IPS DF 6.9 (cell line): ENCODE measurements at places on chromosomes 4 and X.

DNA sequence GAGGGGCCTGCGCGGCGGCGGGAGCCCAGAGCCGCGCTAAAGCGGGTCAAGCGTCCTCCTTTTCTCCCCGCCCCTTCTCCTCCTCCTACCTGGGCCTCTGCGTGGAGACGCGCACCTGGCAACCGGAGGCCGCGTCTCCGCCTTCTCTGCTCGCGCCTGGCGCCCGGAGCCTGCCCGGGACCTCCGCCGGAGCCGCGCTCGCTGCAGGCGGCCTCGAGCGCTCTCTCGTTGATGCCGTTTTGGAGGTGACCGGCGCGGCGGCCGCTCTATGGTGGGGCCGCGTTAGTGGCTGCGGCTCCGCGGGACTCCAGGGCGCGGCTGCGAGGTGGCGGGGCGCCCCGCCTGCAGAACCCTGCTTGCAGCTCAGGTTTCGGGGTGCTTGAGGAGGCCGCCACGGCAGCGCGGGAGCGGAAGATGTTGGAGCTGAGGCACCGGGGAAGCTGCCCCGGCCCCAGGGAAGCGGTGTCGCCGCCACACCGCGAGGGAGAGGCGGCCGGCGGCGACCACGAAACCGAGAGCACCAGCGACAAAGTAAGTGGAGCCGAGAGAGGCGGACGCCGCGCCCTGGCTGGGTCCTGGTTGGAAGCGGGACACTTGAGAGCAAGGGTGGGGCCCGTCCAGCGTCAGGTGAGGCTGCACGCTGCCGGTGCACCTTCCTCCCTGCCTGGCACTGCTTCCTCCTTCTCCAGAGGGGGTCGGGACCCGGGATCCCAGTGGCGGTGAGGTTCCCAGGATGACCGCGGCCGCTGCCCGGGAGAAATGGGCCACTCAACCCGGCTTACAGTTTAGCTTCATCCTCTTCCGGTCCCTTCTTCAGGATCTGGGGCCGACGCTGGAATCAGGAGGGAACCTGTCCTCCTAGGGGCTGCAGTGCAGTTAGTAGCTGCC lies at the start of gene CDS1:
TSS of gene CDS1 (plus strand) at position 140 of the 888 bp plus-strand sequence. CDS start at position 415, 275 bp downstream.
- H3K27ac ChIP-seq = no peak within 1 kb of the TSS
- no peak for DNase-seq
- no peaks in the 10 kb centered on the region for H3K36me3 ChIP-seq

DNA sequence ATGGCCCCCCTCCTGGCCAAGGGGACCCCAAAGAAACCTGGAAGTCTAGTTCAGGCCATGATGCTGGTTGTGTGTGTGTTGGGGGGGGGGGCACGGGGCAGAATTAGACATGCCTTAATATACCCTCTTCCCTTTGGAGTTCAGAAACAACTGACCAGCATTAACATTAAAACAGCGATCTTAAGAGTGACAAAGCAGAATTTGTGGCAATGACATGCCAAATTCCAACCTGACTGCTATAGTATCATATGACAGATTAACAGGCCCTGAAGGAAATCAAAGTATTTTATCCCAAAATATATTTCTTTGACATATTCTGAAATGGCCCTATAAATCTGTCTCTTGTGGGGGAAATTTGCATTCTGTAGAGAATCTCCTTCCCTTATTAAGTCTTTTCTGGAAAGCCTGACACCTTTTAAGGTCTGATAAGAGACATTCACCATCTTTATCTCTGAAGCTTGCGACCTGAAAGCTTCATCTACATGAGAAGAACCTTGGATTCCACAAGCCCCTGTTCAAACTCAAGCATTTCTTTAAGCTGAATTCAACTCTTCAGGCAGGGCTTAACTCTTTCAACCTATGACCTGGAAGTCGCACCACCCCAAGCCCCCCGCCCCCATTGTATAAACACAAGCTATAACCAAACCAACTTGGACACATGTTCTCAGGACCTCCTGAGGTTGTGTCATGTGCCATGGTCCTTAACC lies 40.2 kb downstream of the ABCB7 start:
- H3K36me3 ChIP-seq = no peaks in the 10 kb centered on the region
- no peaks in the 10 kb centered on the region for H3K27me3 ChIP-seq
- no peak for DNase-seq
- H3K4me1 ChIP-seq = peaks cover 2% of the 10 kb centered on the region

DNA sequence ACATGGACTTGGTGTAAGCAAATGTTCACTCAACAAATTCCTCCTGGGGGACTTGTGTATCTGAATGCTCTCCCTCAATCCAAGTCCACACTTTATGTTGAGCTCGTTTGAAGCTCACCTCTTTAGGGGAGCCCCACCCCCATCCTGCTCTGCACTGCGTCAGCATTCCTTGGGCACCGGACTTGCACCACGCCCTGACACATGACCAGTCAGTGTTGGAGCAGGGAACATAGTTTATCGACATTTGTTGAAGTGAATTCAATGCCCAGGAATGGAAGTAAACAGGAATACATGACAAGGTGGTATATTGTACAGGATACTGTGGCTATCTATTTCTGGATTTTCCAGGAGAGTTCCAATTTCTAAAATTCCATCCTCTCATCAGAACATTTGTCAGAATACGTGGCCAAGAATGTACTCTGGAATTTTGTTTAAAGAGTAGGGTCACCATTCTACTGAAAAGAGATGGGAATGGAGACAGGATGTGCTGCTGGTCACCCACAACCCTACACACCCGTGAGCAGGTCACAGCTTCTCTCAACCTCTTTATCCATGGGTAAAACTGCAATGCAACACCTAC lies 60.0 kb upstream of the LNX1 start:
- H3K27me3 ChIP-seq = no peaks in the 10 kb centered on the region
- H3K36me3 ChIP-seq = no peaks in the 10 kb centered on the region
- DNase-seq = no peak
- no peaks in the 10 kb centered on the region for H3K4me1 ChIP-seq
- H3K4me3 ChIP-seq = no peak overlapping the region
- no peak overlapping the region for H3K27ac ChIP-seq

- H3K27me3 ChIP-seq = no peaks in the 10 kb centered on the region
- DNase-seq = no peak
Observed at GRCh38 chr4:102180046-102180445, 165.2 kb downstream of the SLC39A8 start.

- H3K27me3 ChIP-seq = no peaks in the 10 kb centered on the region
- no peaks in the 10 kb centered on the region for H3K4me1 ChIP-seq
- H3K27ac ChIP-seq = no peak overlapping the region
- H3K36me3 ChIP-seq = no peaks in the 10 kb centered on the region
- H3K4me3 ChIP-seq = no peak overlapping the region
Observed at GRCh38 chr4:180084561-180084960, 2158.6 kb upstream of the TENM3 start.

DNA sequence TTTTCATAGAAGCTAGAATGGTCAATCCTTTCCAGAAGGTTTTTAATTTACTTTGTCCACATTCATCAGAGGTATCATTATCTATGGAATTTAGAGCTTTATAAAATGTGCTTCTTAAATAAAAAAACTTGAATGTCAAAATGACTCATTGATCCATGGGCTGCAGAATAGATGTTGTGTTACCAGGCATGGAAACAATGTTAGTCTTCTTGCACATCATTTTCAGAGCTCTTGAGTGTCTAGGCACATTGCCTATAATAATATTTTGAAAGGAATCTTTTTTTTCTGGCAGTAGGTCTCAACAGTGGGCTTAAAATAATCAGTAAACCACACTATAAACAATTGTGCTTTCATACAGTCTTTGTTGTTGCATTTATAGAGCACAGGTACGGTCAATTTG lies 200.3 kb downstream of the FAT4 start:
- no peaks in the 10 kb centered on the region for H3K4me1 ChIP-seq
- no peak for DNase-seq
- H3K36me3 ChIP-seq = no peaks in the 10 kb centered on the region
- no peak overlapping the region for H3K27ac ChIP-seq
- H3K4me3 ChIP-seq = no peak overlapping the region

DNA sequence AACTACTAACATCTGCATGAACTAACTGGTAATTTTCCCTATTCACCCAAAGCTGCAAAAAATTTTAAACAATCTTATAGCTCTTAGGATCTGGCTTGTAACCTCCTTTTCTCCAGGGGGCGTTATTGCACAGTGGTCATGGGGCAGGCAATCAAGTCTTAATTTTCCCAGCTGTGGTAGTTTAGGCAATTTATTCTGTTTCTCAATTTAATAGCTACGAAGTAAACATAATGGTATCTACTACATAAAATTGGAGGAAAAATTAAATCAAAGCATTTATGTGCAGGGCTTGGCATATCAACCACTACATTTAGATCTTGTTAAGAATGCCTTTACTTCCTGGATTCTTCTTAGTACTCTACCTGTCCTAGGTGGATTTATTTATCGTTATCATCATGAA lies 137.4 kb upstream of the GUCY1A1 start:
- H3K27me3 ChIP-seq = no peaks in the 10 kb centered on the region
- no peak for DNase-seq
- no peaks in the 10 kb centered on the region for H3K4me1 ChIP-seq
- no peaks in the 10 kb centered on the region for H3K36me3 ChIP-seq
- H3K27ac ChIP-seq = no peak overlapping the region

- no peak overlapping the region for H3K4me3 ChIP-seq
- H3K4me1 ChIP-seq = peaks cover 2% of the 10 kb centered on the region; the same call in 1 of the 2 replicates
- H3K27me3 ChIP-seq = no peaks in the 10 kb centered on the region
- DNase-seq = peak; percentile 75
Observed at GRCh38 chr4:112759313-112759712, 122.4 kb downstream of the LARP7 start.

DNA sequence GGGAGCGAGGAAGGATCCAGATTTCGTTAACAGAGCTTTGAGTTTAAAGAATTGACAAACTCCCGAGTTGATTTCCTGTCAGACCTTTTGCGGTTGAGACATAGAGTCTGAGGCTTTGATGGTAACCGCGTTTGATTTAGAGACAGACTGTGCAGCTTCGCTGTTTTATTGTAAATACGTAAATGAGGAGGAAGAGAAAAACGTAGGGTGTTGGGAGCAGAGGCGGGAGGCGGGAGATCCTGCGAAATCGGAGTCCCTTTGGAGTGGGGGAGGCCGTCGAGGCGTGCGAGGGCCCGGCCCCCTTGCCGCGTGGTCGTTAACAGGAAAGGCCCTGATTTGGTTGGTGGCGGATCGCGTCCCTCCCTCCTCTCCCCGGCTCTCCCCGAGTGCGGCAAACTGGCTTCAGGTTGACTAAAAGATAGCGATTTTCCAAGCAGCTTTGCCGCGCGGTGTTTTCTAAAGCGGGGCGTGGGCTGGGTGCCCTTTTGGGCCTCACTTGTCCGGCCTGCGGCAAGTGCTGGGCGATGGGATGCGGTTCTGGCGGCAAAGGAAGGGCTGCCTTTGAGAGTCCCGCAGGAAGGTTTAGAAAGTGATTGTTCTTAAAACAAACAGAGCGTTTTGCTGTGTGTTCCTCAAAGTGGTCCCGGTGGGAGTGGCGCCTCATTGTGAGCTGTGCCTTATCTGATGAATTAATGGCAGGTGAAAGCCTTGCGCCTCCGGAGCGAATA lies 857 bp downstream of the SCML1 start:
- no peak for DNase-seq
- no peak overlapping the region for H3K27ac ChIP-seq
- no peaks in the 10 kb centered on the region; the same call in 1 of the 2 replicates for H3K27me3 ChIP-seq
- no peaks in the 10 kb centered on the region for H3K4me1 ChIP-seq

GRCh38 chrX:50100188-50100587 lies 100.6 kb downstream of the AKAP4 start:
- H3K27me3 ChIP-seq = no peaks in the 10 kb centered on the region
- no peak overlapping the region for H3K4me3 ChIP-seq
- DNase-seq = no peak
- no peak overlapping the region for H3K27ac ChIP-seq
- H3K4me1 ChIP-seq = no peaks in the 10 kb centered on the region

DNA sequence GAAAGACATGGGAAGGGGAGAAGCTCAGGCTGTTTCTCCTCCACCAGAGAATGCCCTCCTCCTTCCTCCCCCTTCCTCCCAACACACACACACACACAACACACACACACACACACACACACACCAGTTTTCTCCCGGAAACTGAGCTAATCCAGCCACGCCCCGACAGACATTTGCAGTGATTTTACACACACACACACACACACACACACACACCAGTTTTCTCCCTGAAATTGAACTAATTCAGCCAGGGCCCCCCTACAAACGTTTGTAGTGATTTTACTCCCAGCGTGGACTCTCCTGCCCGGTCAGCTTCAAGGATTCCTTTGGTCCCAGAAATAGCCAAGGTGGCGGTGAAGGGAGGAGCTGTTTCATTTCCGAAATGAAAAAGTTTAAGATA lies 32.9 kb upstream of the STX18 start:
- no peak overlapping the region for H3K27ac ChIP-seq
- no peaks in the 10 kb centered on the region; the same call in 1 of the 2 replicates for H3K4me1 ChIP-seq
- no peaks in the 10 kb centered on the region for H3K36me3 ChIP-seq
- H3K4me3 ChIP-seq = peak overlapping the region; percentile 26; the same call in 1 of the 2 replicates
- DNase-seq = no peak

- no peak overlapping the region for H3K27ac ChIP-seq
- H3K27me3 ChIP-seq = no peaks in the 10 kb centered on the region
- H3K36me3 ChIP-seq = peaks cover 5% of the 10 kb centered on the region; the same call in 1 of the 2 replicates
- H3K4me1 ChIP-seq = no peaks in the 10 kb centered on the region
- DNase-seq = no peak
Observed at GRCh38 chr4:20724915-20725314, 24.7 kb downstream of the PACRGL start.

DNA sequence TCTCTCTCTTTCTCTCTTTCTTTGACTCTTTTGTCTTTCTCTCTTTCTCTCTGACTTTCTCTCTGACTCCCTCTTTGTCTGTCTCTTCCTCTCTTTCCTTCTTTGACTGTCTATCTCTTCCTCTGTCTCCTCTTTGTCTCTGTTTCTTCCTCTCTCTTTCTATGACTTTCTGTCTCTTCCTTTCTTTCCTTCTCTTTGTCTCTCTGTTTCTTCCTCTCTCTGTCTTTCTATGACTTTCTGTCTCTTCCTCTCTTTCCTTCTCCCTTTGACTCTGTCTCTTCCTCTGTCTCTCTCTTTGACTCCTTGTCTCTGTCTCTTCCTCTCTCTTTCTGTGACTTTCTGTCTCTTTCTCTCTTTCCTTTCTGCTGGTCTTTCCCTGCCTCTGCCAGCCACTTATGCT lies 38.7 kb downstream of the HNRNPD start:
- no peaks in the 10 kb centered on the region for H3K27me3 ChIP-seq
- no peaks in the 10 kb centered on the region for H3K36me3 ChIP-seq
- H3K27ac ChIP-seq = no peak overlapping the region
- DNase-seq = no peak
- no peak overlapping the region for H3K4me3 ChIP-seq

GRCh38 chr4:30875658-30876269 lies 155.6 kb downstream of the PCDH7 start:
- no peaks in the 10 kb centered on the region for H3K36me3 ChIP-seq
- H3K4me3 ChIP-seq = no peak overlapping the region
- no peaks in the 10 kb centered on the region for H3K4me1 ChIP-seq
- H3K27ac ChIP-seq = no peak overlapping the region
- DNase-seq = no peak

DNA sequence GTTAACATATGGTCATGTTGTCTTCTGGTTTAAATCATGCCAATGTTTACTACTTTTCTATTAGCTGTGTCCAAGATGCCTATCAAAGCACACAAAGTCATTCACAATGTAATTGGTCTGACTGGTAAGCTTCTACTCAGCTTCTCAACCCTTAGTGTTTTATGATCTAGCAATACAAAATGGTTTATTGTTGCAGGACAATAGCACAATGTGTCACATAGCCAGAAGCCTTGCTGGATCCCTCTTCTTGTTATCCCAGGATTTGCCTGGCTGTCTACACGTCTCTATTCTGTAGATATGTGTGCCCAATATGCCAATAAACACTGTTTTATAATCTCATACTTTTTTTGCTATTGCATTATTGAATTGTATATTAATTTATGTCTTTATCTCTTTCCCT lies 1111.0 kb upstream of the AGA start:
- no peak overlapping the region for H3K27ac ChIP-seq
- H3K27me3 ChIP-seq = no peaks in the 10 kb centered on the region
- H3K4me1 ChIP-seq = no peaks in the 10 kb centered on the region
- no peak for DNase-seq
- no peaks in the 10 kb centered on the region for H3K36me3 ChIP-seq
- no peak overlapping the region for H3K4me3 ChIP-seq
